HS-5 (cell line): ENCODE measurements at places on chromosomes 4 and X.
A peak's percentile ranks its signal among the peaks of the same experiment; 100 is the strongest.

- peak; percentile 68 for DNase-seq
Measured at GRCh38 chr4:89724716-89725115, 112.2 kb downstream of the SNCA start.

- no peak for DNase-seq
Measured at GRCh38 chr4:7782783-7783182, 156.9 kb downstream of the AFAP1 start.

DNA sequence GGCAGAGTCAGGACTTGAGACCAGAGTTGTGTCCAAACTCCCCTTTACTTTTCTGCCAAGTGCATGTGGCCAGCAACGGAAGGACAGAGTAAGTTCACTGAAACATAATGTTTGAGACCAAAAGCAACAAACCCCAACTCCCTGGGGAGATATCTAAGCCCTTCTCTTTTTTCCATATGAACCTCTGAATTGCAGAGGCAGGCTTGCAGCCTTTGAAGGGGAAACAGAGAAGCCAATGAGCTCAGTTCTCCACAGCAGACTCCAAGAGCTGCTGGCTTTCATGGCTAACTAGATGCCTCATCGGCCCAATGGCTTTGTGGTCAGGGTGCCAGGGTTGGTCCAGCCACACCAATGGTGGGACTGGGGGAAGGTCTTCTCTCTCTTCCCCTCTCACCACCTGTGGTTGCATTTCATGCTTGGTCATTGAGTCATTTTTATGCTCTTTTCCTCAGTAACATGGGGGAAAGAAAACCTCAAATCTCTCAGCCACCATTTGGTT, 34.0 kb downstream of the STARD8 start:
- DNase-seq, result no peak

GRCh38 chr4:88826771-88827170, 129.1 kb upstream of the NAP1L5 start:
- DNase-seq, result no peak

DNA sequence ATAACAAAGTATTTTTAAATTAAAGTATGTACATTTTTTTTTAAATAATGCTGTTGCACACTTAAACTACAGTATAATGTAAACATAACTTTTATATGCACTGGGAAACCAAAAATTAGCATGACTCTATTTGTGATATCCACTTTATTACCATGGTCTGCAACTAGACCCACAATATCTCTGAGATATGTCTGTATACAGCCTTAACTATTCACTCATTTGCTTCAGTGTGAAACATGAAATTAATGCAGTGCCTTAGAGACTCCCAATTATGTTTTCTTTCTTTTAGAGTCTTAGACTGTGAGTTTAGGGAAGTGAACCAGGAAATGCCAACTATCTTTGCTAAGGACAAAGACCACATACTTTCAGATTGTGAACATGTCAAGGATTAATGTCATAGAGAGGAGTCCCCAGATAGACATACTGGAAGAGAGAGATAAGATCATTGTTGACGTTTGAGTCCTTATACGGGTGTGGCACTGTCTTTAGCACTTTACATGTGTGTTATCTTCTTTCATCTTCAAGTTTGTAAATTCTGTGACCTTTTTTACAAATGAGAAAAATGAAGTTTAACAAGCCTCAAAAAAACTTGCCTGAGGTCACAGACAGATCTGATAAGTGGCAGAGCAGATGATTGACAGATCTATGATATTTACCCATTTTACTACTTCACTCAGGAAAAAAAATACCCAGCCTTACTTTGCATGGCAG, 23.2 kb downstream of the CXorf58 start:
- no peak for DNase-seq

DNA sequence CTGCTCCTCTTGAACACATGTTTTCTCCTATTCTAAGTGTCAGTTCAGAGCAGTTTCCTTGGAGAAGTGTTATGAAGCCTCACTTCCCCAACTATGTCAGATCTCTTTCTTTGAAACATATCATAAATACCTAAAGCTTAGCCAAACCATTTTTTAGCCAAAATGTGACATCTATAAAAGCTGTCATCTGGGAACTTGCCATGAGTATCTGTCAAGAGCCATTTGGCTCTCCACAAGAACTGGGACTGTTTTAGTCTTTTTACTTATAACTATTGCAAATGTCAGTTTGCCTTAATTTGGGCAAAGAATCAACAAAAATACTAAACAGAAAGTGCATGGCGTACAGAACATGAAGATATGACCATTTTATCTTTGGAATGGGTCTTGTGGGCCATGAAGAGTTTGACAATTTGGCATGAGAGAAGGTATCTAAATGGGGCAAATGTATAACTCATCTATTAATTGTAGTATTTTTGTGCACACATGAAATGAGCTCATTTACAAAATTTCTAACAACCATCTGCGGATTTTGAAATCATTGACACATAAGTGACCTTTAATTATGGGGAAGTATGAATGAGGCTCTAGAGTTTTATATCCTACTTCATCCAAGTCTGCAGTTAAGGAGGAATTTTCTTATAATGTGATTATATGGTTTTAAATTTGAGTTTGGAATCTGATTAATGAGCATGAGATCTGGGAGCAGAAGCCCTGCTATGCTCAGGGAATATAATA, 129.1 kb upstream of the PACRGL start:
- DNase-seq, result no peak

GRCh38 chr4:158541506-158541905, 19.8 kb downstream of the RXFP1 start:
- DNase-seq, result no peak

- no peak for DNase-seq
Measured at GRCh38 chr4:179353786-179354185, 1911.5 kb upstream of the AGA start.

DNA sequence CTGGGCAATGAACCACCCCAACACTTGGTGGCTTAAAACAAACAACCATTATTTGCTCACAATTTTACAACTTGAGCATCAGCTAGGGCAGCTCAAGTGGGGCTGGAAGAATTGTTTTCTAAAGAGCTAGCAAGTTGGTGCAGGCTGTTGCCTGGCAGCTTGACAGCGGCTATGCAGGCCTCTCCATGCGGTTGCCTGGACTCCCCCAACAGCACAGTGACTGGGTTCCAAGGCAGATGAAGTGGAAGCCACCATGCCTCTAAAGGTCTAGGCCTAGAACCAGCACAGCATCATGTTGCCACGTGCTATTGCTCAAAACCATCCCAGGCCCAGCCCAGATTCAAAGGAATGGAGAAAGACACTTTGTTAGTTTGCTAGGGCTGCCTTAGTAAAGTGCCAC, 114.8 kb downstream of the BCOR start:
- DNase-seq, result no peak

DNA sequence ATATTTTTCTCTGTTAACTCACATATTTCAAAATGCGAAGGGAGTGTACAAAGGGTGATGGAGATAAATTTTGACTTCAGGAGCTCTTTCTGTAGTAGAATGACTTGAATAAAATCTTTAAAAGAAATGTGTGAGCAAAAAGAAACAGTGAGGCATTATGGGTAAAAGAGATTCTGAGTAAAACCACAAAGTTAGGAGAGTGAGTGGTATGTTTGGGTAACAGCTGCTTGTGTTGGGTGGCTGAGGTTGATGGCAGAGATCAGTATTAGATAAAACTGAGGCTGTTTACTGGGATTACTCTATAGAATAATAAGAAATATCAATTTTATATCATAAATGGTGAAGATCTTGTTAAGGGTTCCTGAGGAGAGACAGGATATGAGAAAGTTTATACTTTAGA, 434.2 kb upstream of the AMOT start:
- no peak for DNase-seq

DNA sequence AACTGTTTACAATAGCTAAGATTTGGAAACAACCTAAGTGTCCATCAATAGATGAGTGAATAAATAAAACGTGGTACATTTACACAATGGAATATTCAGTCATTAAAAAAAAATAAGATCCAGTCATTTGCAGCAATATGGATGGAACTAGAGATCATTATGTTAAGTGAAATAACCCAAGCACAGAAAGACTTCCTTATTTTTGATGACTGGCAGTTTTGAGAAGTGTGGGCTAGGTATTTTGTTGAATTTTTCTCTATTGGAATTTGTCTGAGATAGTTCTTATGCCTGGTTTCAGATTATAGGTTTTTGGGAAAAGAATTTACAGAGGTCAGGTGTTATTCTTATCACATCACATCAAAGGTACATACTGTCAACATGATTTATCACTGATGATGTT, 293.8 kb upstream of the ARSJ start:
- DNase-seq, result no peak

DNA sequence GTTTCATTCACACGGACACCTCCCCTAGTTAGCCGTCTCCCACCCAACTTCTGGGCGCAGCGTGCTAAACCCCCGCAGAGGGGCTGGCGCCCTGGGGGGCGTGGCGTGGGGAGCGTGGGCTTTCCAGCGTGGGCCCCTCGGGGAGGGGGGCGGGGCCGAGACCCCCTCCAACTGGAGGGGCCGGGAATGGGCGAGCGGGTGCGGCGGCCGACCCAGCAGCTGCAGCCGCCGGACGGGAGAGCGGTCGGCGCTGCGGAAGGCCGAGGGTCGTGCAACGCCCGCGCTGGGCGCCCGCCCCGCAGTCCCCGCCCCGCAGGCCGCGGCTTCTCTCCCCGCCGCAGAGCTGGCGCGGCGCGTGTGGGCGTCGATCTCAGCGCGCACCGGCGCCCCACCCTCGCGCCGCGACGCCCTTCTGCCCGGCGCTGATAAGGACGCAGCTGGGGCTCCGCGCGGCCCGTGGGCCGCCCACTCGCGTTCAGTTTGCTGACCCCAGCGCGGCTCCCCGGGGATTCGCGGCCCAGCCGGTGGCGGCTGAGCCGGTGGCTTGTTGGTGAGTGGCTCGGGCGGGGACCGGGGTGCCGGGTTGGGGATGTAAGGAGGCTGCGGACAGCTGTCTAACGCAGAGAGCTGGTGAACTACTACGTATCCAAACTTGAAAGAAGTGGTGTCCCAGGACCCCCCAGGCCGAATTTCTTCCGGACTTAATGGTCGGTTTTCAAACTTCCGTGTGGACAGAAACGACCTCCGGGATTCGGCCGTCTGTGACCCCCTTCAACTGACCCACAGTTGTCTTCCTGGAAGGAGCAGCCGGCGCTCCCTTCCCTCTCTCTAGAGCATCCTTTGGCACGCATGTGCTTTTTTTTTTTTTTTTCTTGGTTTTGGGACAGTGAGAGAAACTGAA, 1.5 kb downstream of the FHDC1 start:
- DNase-seq, result no peak

- DNase-seq, result no peak
Measured at GRCh38 chr4:82589756-82590155, 28.0 kb upstream of the TMEM150C start.

GRCh38 chrX:79466636-79467035, 99.5 kb upstream of the ITM2A start:
- no peak for DNase-seq

- DNase-seq, result no peak
Measured at GRCh38 chr4:8920289-8920965, 48.8 kb upstream of the HMX1 start.

- no peak for DNase-seq
Measured at GRCh38 chrX:132043977-132044376, 20.9 kb downstream of the STK26 start.

- DNase-seq, result no peak
Measured at GRCh38 chr4:153790962-153791551, 2.2 kb upstream of the SFRP2 start.

- DNase-seq, result no peak
Measured at GRCh38 chr4:70747874-70748273, 26.1 kb downstream of the RUFY3 start.

GRCh38 chrX:33106737-33107136, 104.6 kb downstream of the DMD start:
- no peak for DNase-seq
